Fibroblast of lung (primary cell): ENCODE measurements at places on chromosomes 2 and 18. TPM values are rescaled to one million over a fixed set of nuclear protein-coding genes. Genes with fewer than 3 reads are reported as not detected.

DNA sequence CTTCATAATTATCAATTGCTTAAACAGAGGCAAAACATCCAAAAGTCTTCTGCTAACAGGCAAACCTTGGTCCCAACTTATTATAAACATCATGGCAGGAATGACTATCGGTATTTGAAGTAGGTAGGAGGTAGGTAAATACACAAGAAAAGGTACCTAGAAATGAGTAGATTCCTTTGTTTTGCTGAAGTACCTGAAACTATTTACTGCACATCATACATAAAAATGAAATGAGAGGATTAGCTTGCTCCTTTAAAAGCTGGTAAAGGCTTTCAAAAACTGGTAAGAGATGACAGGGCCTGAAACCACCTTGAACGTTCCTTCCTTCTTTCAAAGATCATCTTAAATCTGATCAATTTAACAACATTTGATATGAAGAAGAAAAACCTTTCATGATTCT is 55.2 kb upstream of the MAPRE2 start:
- DNase-seq: no peak

SERPINB2 gene
- 3.9 and 12.1 TPM in 2 replicates for total RNA-seq

DNA sequence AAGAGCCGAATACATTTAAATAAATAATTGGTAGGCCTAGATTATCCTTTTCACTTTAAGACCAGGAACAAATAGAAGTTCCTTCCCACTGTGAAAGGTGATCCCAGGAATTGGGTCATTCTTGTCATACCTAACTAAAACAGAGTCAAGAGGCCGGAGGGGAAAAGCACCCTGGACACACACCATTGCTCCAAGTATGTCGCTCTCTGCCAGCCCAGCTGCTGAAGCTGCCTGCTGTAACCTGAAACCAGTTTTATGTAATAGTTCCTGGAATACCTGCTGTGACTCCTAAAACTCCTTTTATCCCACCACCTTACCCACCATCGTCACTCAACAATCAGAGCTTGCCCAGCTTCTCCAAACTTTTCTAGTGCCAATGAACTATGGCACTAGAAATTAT is 217.1 kb downstream of the PTPRM start:
- no peak for DNase-seq

DCDC2C gene
- total RNA-seq: not detected in 2 replicates

PSD4 gene
- total RNA-seq: 2.6 and 6.1 TPM in 2 replicates
